Naive B cell (primary cell): ENCODE measurements at places on chromosomes 7 and 10.
A peak's percentile ranks its signal among the peaks of the same experiment; 100 is the strongest.

GRCh38 chr7:128427289-128427891, 17.6 kb upstream of the IMPDH1 start:
- DNase-seq, result peak; percentile 47

DNA sequence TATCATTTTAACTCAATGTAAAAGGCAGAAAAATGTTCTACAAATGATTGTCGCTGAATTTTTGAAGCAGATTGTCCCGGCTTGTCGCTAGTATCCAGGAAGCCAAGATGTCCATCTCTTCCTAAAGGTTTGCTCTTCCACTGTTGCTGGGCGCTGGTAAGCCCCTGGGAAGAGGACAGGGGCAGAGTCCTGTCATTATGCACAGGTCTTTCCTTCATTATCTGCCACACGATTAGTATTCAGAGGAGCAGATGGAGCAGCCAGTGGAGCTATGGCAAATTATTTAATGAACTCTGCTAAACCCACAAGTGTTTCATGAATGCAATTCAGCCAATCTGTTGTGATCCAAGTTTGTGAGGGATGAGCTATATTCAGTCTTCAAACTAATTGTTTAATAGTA, 499.1 kb upstream of the NRP1 start:
- DNase-seq, result no peak

DNA sequence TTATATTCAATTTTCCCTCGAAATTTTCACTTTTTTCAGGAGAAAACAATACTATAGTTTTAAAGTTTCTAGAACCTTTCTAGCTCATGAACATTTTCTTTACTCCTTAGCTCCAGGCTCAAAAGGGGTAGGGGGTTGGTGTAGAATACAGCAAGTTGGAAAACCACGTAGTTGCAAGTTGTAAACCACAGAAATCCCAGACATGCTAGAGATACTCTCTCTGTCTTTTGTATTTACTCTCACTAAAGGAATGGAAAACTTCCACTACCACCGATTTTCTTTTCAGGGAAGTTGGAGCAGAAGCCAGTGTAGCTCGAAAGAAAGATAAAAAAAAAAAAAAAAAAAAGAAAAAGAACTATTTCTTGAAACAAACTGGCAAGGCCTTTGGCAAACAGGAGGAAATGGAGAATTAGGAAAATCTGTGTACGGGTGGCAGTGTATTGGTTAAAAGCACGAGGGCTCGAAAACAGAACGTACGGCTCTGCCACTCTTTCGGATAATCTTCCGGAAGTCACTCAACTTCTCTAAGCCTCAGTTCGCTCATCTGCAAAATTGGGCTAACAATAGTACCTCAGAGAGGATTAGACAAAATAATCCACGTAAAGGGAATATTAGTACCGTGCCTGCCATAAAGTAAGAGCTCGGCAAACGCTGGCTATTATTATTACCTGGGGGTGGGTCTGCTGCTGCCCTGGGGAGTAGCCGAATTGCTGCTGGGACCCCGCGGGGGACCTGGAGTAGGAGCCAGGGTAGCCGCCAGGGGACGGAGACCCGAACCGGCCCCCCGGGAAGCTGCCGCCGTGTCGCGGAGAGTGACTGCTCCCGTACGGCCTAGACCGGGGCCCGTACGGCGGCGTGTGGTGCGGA, 628 bp downstream of the MPLKIP start:
- no peak for DNase-seq

DNA sequence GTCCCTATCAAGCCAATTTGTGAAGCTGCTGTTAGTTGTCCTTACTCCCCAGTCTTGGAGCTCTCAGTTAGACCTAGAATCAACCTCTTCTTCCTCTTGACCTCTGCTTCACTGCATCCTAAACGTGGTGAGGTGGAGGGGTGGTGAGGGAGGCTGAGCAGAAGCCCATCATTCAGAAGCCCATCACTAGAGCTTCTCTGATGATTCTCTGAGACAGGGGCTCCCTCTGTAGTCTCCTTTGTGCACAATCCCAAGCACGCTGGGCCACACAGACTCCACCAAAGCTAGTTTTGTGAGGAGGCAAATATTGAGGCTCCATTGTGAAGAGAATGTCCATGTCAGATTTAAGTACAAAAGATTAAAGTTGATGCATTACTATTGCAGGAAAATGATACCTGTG, 163.8 kb upstream of the PRSS1 start:
- no peak for DNase-seq

DNA sequence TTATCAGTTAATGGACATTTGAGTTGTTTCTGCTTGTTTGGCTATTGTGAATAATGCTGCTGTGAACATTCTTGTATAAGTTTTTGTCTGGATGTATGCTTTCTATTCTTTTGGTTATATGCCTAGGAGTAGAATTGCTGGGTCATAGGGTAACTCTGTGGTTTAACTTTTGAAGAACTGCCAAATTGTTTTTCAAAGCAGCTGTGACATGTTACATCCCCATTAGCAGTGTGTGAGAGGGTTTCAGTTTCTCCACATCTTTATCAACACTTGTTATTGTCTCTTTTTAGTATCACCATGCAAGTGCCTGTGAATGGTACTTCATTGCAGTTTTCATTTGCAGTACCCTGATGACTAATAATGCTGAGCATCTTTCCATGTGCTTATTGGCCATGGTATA, 2.1 kb upstream of the NDUFB8 start:
- no peak for DNase-seq

GRCh38 chr10:33335801-33336581, 1.5 kb upstream of the NRP1 start:
- DNase-seq, result no peak

DNA sequence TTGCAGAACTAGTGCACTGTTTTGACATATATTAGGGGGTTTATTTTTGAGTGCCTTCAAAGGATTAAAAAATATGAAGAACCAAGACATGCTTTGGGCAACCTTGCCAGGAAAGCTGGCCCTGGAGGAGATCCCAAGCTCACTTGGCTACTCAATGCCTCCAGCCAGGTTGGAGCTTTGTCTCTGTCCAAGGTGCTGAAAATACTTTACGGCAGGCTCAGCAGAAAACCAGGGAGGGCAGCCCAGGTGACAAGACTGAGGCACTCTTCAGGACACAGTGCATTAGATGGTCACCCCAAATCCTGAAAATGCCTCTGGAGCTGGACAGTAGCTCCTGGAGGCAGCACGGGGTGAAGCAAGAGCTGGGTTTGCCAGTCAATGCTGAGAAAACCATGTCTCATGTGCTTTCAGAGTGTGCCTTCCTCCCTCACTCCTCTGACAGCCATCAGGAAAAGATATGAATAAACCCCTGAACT, 5.8 kb upstream of the KCNH2 start:
- no peak for DNase-seq
